ENCODE measurements at places on chromosomes 4 and X. TPM values are rescaled to one million over a fixed set of nuclear protein-coding genes. Genes with fewer than 3 reads are reported as not detected.

HTRA3 gene
- 1.4 TPM for total RNA-seq

GRCh38 chrX:53093177-53093655 is 726 bp upstream of the KANTR start:
- peak; percentile 88 for DNase-seq

DNA sequence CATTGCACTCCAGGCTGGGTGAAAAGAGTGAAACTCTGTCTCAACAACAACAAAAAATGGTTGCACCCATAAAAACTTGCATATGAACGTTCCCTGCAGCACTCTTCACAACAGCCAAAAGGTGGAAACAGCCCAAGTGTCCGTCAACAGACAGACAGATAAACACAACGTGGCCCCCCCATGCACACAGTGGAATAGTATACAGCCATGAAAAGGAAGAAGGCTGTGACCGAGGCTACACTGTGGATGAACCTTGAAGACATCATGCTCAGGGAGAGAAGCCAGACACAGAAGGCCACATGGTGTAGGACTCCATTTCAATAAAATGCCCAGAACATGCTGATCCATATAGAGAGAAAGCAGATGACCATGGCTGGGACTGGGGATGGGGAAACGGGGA is 33.5 kb upstream of the ASMTL start:
- no peak for DNase-seq

- no peak for DNase-seq
Measured at GRCh38 chrX:115560211-115560977, 580 bp upstream of the PLS3 start.

DNA sequence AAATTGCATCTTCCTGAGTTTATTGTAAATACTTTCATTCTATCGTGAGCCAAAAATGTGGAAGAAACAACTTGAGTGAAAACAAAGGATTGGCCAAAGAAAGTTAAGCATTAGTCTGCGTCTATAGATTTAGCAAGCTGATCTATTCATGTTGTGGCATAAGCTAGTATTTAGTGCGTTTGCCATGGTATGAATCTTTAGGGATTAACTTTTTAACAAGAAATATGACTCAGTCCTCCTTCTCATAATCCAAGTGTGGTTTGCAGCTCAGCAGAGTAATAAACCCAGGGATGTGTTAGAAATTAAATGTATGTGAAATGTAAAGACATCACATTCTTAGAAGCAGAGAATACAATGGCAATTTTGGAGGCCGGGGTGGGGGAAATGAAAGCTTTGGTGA is 1110.9 kb downstream of the NLGN4X start:
- DNase-seq: peak; percentile 65

- no peak for DNase-seq
Measured at GRCh38 chr4:19636451-19636850, 615.3 kb upstream of the SLIT2 start.

All from A673 (cell line).